ENCODE measurements at places on chromosomes 7 and 10.

DNA sequence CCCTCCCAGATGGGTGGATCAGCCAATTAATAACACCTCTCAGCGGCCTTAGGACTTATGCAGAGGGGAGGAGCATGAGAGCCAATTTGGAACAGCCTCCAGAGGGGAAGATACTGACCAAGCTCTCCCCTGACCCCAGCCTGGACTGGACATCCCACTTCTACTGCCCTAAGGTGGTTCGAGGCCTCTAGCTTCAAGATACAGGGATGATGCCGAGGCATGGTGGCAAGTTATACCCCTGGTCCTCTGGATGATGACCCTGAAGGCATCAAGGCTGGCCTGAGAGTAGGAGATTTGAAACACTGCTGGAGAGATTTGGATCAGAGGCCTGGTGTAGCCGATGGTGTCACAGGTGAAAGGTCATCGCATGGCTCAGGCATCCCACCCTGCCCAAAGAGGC lies 3.2 kb downstream of the CDH23 start:
- no peak for DNase-seq

DNA sequence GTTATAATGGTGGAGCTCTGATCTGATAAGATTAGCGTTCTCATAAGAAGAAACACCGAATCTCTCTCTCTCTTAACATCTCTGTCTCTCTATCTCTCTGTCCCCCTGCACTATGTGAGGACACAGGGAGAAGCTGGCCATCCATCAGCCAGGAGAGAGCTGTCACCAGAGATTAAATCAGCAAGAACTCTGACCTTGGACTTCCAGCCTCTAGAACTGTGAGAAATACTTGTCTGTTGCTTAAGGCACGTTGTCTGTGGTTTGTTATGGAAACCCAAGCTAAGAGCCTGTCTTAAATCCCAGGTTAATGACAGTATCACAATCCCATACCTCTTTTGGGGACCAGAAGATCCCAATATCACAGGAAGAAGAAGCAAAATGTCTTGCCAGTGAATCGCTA lies 132.0 kb upstream of the AKR1E2 start:
- DNase-seq, result no peak

DNA sequence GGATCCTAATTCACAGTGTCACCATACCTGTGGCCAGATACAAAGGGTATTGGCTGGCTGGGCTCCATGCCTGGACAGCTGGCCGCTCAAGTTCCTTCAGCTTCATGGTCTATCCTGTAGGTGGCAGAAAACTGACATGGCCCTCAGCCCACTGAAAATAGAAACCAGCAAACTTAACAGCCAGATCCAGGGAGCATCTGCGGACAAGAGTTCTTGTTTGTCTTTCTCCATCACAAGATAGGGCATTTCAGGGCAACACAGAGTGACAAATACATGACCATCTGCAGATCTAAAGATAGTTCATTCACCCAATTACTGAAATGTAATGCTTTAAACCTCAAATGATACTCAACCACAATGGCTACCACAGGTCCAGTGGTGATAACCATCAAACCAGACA lies 2.8 kb downstream of the SEC31B start:
- no peak for DNase-seq

GRCh38 chr10:122457934-122458333 lies 3.4 kb upstream of the HTRA1 start:
- no peak for DNase-seq

DNA sequence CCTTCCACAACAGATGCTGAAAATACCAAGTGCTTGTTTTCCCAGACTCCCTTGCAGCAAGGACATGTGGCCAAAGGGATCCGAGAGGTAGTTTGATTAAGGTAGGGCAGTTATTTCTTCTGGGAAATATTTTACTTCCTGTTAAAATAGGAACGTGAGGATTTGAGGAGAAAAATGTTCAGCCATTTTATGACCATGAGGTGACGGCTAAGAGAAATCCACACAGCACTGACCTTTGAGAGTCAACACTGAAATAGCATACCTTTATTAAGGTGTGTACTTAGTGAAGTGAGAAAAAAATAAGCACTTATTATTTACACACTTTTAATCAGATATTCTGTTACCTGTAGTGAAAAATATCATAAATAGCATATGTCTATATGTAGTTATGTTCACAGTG lies 133.9 kb downstream of the PPP1R3A start:
- DNase-seq, result no peak

- no peak for DNase-seq
These were observed 235.4 kb downstream of the RNLS start for GRCh38 chr10:88347597-88348304.

GRCh38 chr7:36521911-36522310 lies 132.2 kb downstream of the ANLN start:
- DNase-seq, result no peak

- no peak for DNase-seq
These were observed 921.9 kb downstream of the LRMDA start for GRCh38 chr10:76353237-76353851.

DNA sequence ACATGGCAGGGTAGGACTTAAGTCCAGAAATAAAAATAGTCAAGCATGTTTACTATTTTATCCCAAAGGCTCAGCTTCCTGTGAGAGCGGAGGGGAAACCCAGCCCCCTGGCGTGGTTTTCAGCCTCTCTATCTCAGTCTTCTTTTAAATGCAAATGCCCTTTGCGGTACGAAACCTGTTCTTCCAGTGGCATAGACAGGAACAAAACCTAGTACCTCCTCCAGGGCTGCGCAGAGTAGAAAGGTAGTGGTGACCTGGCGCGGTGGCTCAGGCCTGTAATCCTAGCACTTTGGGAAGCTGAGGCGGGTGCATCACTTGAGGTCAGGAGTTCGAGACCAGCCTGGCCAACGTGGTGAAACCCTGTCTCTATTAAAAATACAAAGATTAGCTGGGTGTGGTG lies 181.3 kb upstream of the FOXK1 start:
- no peak for DNase-seq

DNA sequence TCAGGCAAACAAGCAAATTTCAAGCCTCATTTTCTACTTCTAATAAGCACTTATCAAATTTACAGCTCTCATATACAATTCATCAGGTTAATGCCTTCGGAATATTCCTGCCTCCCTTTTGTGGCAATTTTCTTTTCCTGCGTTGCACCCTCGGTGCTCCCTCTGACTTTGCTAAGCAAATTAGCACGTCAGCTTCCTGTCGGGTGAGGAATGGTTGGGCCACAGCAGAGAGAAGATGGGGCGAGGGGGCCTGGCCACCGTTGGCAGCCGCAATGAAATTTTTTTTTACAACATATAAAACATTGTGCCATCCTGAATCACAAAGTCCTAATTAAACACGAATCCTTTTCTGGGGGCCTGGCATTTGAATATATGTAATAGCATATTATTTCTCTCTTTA lies 28.1 kb downstream of the ELFN1 start:
- DNase-seq, result no peak

DNA sequence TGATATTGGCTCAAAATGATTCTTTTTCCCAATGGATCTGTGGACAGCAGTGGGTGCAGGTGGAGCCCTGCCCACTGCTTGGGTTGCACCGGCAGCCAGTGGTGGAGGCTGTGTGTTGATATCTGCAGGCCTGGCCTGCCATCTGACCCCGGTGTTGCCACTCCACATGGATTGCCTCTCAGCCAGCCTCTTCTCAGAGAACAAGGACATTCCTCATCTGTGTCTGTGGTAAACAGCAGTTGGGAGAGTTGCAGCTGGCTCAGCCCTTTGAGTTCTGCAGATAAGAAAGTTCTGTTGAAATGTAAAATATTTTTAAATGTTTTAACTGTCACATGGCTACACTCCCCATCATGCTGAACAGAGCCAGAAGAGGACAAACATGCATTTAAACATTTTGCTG lies 374.9 kb upstream of the CELF2 start:
- no peak for DNase-seq

- DNase-seq, result peak; percentile 10
These were observed 62.3 kb upstream of the LBX1 start for GRCh38 chr10:101291331-101292193.

DNA sequence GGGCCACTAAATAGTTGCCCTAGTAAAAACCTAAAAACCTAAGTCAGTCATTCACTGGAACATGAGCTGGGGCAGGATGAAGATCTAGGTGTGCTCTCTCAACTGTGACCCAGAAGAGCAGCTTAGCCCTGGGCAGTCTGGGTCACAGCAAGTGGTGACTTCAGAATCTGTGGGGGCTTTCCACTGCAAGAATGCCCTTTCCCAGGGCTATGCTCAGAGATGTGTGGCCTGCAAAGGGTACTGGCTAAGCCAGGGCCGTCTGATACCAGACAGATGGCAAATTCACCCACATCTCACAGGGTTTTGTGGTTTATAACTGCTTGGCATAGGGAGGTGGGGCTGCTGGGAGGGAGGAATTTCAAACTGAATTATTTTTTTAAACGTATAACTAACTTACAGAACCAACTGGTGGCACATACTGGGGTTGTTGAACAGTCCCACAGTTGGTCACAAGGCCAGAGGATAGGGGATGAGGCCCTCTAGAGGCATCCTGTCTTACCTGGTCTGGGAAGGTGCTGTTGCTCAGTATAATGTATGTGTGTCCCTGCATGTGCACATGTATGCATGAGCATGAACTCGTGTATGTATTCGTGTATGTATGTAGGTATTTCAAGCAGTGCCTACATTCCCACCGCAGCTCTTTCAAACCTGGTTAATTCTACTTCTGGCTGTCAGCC lies 63.2 kb downstream of the PRPF18 start:
- no peak for DNase-seq

DNA sequence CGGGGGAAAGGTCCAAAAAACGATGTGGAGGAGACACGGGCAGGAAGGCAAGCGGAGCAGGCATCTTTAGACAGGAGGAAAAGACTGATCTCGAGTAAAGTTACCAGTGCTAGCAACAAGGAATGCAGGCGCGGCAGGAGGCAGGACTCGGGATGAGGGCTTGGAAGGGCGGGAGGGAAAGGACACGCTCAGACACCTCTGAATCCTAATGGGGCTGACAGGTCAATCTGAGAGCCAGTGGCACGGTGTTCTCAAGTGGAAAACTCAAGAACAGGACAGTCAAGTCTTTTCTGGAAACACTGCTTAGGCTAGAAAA lies 155.3 kb upstream of the COBL start:
- no peak for DNase-seq

GRCh38 chr10:78749200-78749599 lies 319.6 kb upstream of the ZMIZ1 start:
- DNase-seq, result no peak

- DNase-seq, result no peak
These were observed 733 bp downstream of the PRKCQ start for GRCh38 chr10:6579183-6579903.

DNA sequence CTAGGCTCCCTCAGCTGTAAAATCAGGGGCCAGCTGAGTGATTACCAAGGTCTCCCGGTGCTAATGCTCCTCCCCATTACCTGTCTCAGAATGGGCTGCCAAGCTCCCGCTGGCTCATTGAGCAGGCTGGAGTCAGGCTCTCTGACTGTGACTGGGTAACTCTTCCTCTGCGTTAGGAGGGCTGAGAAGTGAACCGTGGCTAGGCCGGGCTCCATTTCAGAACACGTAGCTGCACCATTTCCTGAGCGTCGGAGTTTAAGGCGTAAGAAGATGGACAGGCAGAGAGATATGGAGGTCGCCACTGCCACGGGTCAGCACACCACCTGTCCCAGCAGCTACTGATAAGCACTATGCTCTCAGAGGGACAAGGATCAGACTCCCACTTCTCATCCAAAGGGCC lies 250.3 kb downstream of the TCERG1L start:
- no peak for DNase-seq

DNA sequence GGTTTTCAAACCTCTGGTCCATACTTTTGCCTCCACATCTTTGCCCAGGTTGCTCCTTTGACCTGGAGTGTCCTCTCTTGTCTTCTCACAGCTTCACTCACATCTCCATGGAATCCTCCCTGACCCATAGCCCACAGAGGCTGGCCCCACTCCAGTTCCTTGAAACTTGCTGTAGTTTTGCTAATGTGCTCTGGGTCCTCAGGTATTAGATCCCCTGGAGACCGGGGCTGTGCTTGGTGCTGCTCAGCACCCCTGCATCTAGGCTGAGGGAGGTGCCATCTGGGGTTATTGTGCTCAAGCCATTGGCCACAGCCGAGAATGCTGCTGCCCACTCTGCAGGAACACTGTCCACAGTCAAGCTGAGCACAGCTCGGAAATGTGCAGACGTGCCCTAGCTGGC lies 16.5 kb downstream of the KNDC1 start:
- DNase-seq, result no peak

- no peak for DNase-seq
These were observed 4.9 kb downstream of the PPP2R2D start for GRCh38 chr10:131905603-131906268.

DNA sequence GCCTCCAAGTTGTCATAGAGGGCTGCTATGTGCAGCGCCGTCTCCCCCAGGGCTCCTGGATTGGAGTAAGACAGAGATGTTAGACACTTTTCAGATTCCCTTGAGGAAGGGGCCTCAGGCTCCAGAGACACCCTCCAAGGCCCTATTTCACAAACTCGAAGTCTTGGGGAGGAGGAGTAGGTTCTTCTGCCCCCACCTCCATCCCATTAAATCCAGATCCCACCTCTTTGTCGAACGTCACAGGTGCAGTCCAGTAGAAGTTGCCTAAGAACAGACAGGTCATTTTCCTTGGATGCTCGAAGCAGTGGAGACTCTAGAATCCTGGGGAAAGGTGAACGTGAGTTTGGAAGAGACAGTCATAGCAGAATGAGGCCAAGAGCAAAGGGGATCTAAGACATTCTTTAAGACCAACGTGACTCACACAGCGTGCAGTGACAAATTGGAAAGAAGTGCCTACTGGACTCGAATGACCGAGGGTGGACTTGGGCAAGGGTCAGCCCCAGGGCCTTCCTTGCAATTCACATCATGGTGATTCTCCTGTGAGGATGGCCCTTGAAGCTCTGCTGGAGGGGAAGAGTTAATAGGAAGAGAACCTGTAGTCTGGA lies 3.3 kb downstream of the TRPV5 start:
- DNase-seq, result no peak

DNA sequence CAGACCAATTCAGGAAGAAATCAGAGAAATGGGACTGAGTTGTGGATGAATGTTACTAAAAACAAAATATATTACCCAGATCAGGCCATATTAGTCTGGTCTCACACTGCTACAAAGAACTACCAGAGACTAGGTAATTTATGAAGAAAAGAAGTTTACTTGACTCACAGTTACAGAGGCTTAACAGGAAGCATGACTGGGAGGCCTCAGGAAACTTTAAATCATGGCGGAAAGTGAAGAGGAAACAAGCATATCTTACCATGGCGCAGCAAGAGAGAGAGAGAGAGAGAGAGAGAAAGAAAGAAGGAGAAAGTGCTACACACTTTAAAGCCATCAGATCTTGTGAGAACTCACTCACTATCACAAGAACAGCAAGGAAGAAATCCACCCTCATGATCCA lies 636.8 kb upstream of the GRM3 start:
- DNase-seq, result no peak

DNA sequence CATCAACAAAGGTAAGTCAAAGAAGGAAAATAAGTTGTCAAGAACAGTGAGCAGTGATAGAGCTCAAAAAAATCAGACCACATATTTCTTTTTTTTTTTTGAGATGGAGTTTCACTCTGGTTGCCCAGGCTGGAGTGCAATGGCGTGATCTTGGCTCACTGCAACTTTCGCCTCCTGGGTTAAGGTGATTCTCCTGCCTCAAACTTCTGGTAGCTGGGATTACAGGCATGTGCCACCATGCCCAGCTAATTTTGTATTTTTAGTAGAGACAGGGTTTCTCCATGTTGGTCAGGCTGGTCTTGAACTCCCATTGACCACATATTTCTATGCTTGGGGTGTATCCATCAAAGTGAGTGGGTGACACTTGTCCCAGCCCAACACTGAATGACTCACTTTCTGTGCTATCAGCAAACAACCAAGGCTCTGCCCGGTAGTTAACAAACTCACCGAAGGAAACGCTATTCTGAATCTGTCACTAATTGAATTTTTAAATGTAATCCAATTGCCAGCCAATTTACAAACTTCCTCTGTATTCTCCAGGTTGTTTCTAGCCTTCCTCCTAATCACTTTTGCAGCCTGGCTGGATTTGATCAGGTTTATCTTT lies 19.6 kb upstream of the SMNDC1 start:
- no peak for DNase-seq

Data from activated naive CD4-positive, alpha-beta T cell (primary cell).